HFFc6 (cell line): ENCODE measurements at places on chromosomes 5 and 9. TPM values are rescaled to one million over a fixed set of nuclear protein-coding genes. Genes with fewer than 3 reads are reported as not detected.
A peak's percentile ranks its signal among the peaks of the same experiment; 100 is the strongest.

GRCh38 chr5:63245271-63245670, 666.7 kb downstream of the LRRC70 start:
- no peak for DNase-seq

- DNase-seq, result no peak
Observed at GRCh38 chr5:32387211-32387610, 57.3 kb downstream of the ZFR start.

SNCB gene
- not detected in 2 replicates for total RNA-seq

DNA sequence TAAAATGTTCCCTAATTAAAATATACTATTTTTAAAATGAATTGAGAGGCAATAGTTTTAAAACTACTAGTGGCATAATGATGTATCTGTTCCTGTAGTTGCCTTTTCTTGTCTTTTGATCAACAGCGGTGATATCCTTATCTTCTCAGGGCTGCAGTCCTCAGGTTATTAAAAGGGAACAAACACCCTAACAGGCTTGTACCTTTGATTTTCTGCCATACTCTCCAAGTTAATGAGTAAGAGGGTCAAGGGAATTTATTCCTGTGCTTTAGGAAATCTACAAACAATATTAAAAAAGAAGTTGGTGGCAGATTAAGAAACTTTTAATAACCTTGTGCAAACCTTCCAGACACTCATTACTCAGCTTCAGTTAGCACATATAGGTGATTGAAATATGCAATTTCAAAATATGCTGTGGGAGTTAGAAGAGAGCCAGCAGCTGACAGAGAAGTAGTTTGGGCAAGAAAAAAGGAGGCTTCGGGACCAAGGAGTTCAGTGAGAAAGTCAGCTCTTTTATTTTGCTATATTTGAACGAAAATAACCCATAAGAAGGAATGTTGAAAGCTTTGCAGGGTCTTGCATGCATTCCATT, 81.0 kb upstream of the TLE4 start:
- no peak for DNase-seq

- peak; percentile 6 for DNase-seq
Observed at GRCh38 chr5:116557669-116558271, 16.9 kb downstream of the SEMA6A start.
